NCI-H524 (cell line): ENCODE measurements at places on chromosomes 2 and 18.

DNA sequence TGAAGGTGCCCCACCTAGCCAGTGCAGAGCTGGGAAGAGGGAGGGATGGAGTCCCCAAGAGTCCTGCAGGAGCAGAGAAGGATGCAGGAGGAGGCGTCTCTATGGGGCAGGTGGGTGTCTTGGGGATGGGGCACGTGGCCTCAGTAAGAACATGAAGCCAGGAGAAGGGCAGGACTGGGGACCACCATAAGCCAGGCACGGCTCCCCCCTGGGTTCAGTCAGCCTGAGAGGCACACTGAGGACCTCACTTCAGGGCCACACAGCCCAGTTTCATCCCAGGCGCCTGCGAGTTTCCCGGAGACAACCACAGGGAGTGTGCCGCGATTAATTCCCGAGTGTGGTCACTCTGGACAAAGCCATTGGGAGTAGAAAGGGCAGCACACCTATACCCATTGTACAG, 120.3 kb downstream of the GYPC start:
- DNase-seq: no peak

DNA sequence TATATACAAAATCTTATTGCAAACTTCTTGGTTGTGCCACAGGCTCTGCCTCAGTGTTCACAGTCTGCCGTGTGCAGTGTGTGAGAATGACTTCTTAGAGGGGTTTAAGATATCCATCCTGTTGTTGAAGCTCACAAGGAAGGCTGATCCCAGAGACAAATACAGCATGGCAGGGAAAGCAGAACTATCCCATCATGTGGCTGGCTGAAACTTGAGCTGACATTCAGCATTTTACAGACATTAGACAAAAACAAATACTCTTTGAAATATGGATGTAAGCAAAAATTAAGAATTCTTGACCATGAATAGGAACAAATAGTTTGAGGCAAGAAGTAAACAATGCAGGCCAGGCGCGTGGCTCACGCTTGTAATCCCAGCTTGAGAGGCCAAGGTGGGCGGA, 12.9 kb upstream of the PUM2 start:
- DNase-seq: no peak

DNA sequence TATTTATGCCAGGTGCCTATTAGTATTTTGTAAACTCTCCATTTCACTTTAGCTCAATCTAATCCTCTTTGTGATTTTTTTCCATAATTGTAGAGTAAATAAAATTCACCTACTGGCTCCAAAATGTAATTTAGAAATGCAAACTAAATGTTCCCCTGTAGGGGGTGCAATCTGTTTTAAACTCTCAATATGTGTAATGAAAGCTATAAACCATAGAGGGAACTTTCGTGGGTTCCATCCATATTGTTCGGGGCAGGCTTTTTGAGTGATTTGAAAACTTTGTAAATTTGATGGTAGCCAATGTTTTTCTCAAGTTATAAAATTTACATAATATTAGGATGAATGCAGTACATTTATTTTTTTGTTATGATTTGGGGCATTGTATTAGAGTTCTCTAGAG, 49.4 kb downstream of the TSPYL6 start:
- peak; percentile 23 for DNase-seq

DNA sequence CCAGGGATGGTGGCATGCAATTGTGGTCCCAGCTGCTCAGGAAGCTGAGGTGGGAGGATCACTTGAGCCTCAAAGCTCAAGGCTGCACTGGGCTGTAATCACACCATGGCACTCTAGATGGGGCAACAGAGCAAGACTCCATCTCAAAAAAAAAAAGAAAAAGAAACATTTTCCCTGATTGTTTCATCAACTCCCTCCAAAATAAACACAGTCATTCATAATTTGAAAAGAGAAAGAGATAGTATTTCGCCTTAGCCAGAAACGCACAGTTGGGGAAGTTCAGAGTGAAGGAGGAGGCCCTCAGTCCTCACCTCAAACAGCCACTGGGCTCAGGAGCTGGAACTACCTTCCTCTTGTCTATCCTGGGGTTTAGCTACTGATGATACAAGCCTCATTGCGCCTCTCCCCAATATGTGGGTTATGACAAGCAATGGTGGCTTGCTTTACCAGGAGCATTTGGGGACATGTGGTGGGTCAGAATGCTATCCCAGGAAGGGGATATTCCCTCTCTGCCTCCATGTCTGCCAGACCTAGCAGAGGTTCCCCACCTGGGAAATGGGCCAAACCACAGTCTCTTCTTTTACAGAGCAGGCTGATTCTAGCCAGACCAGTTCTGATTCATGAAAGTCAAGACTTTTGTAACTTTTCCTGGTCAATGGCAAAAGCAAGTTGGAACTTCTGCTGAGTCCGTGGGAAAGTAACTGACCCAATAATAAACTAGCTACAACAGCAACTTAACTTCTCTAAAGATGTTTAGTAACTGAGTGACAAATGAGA, 22.2 kb upstream of the TMEM87B start:
- DNase-seq: peak; percentile 47

DNA sequence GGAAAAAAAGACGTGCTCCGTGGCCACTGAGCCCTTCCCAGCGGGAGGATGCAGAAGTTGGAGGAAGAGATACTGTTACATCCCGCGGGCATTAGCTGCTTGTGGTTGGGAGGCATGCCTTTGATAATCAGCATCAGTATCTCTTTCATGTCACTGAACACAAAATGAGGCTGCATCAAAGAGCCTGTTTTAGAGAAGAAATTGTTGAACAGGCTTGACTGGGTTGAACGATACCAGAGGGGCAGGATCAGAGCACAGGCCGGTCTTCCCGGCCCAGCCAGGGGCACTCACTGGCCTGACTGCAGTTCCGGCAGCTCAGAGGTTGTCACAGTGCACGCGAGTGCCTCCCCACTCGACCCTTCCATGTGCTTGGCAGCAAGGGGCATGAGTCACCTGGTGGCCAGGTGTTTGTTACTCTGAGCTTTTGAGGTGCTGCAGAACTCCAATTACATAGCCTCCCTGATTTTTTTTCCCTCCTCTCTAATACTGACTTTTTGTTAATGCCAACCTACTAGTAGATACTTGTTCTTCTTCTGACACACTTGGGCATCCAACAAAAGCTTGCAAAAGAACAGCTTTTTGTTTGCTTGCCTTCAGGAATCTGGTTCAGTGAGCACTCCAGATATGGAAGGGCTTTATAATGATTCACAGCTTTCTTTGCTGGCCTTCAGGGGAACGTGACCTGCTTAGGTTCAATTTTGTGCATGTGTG, 121.6 kb downstream of the VAPA start:
- DNase-seq: peak; percentile 36

- no peak for DNase-seq
These were observed 279.8 kb downstream of the C1D start for GRCh38 chr2:67783026-67783425.

GRCh38 chr2:202858601-202859000, 13.0 kb downstream of the ICA1L start:
- no peak for DNase-seq

DNA sequence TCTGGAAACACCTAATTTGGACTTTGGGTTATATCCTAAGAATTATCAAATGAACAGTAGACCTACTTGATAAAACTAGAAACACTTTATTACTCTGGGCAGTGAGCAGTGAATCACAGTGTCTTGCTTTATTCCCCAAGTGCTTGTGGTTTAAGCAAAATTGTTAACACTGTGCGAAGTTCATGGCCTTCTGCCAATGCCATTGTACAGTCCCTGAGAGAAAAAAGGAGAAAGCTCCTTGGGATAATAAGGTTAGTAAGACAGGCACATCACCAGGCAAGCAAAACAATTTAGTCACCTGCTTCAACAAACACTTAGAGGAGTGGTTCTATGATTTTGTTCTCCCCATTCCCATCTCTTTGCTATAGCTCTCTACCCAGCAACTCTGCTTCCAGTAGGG, 39.8 kb downstream of the ADCYAP1 start:
- no peak for DNase-seq

- no peak for DNase-seq
These were observed 766 bp downstream of the TMEM17 start for GRCh38 chr2:62505109-62505749.

GRCh38 chr2:15756882-15757819, 165.5 kb downstream of the DDX1 start:
- no peak for DNase-seq

GRCh38 chr2:175567435-175568061, 386.0 kb upstream of the ATP5MC3 start:
- DNase-seq: no peak

GRCh38 chr2:16155366-16155765, 215.0 kb downstream of the MYCN start:
- DNase-seq: peak; percentile 90

DNA sequence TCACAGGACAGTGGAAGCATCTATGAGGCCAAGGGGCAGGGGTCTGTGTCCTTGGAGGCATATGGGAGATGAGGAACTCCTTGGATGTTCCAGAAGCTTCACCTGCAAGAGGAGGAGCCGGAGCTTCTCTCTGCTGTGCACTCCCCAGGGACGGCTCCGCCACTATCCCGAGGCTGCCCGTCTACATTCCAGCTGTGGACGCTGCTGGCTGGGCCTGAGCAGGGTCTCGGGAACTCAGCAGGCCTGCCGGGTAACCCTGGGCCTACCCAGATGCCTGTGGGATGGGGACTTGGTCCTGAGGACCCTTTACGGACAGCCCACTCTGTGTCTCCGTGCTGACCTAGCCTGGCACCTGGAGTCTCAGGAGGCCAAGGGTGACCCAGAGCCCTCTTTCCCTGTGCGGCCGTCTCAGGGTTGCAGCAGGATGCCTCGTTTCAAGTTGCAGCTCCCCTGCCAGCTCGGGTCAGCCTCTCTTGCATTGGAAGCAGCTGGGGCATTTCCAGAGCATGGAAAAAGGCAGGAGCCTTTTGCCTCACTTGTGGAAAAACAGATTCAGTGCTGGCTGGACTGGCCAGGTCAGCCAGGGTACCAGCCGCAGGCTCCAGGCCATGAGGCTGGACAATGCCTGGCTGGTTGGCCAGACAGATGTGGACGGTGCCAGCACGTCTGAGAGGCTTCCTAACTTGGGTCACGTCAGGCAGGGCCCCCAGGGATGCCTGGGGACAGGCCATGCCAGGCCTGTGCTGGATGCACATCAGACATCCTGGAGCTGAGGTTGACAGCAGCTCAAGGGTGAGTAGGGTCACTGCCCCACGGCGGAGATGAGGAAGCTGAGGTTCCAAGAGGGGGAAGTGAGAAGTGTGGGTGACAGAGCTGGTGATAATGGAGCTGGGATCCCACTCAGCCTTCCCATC, 41.5 kb downstream of the SCTR start:
- no peak for DNase-seq

DNA sequence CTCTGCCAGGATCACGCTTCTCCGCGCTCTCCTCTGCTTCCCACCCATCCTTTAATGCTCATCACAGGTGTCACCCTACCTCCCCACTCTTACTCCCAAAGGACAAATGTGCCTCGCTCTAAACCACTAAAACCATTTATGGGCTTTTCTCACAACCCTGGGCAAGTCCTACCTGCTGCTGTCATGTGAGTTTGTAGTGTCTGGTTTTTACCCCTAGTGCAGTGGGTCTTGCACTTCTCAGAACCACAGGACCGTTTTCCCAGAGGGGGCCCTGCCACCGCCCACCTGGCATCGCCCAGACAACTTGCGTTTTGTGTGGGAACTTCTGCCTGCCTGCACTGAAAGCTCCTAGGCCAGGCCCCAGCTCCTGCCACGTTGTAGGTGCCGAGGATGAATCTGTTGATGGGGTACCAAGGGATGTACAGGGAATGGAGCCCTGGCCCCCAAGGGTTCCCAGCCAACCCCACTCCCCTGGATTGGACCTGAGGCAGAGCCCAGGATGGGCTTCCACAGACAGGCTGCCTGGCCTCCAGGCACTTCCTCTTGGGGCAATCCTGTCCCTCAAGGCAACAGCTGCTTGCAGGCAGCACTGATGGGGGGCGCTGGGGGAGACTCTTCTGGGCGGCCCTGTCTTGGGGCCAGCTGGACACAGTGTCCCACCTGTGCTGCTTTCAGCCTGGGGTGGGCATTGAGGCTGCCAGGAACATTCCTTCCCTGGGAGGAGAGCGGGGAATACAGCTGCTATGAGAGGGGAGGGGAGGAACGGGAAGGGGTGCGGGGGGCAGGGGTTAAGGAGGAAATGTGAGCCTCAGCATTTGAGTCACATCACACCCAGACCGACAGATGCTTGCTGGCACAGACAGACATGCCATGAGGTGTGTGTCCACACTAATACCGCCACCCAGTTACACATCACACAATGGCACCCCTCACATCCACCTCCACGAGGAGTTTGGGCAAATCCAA, 176.3 kb downstream of the ZFP36L2 start:
- DNase-seq: peak; percentile 9

GRCh38 chr2:65059071-65059470, 2.9 kb downstream of the CEP68 start:
- no peak for DNase-seq

- peak; percentile 93 for DNase-seq
These were observed 183.3 kb upstream of the DOK6 start for GRCh38 chr18:69217196-69218000.

- no peak for DNase-seq
These were observed 132.2 kb upstream of the SMAD7 start for GRCh38 chr18:49082714-49083688.

GRCh38 chr2:8633735-8634313, 48.0 kb upstream of the ID2 start:
- no peak for DNase-seq

DNA sequence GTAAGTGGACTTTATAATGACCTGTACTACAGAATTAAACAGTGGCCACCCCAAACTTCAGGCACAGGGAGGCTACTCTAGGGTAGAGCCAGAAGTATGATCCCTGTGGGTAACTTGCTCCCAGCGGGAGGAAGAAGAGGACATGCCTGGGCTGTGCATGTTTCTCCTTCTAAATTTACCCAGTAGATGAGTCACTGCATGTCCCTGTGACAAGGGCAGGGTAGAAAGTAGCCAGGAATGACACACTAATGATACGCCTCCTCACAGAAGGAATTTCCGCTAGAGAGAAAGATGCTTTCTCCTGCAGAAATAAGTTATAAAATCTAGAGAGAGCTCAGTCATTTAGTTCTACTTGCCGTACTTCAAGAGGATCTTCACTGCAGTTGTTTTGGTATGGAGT, 7.5 kb downstream of the ACYP2 start:
- DNase-seq: no peak

DNA sequence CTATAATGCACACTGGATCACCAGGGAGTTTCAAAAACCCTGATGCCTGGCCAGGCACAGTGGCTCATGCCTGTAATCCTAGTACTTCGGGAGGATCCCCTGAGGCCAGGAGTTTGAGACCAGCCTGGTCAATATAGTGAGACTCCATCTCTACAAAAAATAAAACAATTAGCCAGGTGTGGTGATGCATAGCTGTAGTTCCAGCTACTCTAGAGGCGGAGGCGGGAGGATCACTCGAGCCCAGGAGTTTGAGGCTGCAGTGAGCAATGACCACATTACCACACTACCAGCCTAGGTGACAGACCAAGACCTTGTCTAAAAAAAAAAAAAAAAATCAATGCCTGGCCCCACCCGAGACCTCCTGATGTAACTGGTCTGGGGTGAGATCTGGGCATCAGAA, 137.2 kb downstream of the MTCL1 start:
- DNase-seq: no peak

GRCh38 chr2:68907232-68907919, 36.2 kb upstream of the BMP10 start:
- DNase-seq: no peak
